ENCODE measurements at places on chromosomes 2 and 18.

DNA sequence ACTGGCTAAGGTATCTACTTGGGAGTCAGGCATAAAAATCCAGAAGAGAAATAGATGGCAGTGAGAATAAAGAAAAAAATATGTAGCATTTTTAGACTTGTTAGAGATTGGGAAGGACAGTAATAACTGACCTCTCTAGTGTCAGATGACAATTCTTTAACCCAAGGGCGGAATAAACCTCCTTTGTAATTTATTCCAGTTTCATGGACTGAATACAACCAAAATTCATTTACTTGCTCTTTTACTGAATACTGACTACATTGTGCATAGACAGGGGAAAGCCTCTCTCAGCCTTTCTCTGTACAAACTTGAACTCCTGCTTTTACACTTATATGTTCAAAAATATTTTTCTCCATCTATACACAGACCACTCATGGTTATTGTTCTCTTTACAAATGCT is 475.3 kb upstream of the RAB12 start:
- no peak for DNase-seq

GRCh38 chr2:7440977-7441376 is 523.8 kb downstream of the RNF144A start:
- no peak for DNase-seq

GRCh38 chr2:121266543-121267106 is 18.4 kb downstream of the TFCP2L1 start:
- DNase-seq: no peak

DNA sequence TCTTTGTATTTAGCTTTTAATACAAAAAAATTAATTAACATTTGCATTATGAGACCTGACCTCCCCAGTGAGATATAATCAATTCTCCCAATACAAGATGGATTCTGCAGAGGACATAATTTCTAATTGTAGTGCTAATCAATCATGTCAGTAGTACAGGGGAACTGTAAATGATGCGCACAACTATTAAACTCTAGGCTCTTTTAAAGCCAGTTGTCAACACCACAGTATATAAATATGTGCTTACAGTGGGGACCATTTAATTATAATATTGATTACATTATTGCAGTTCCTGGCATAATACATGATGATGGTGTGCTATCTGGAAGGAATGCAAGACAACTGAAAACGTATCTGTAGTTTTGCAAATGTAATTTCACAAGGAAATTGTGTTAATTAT is 285.6 kb upstream of the EPHA4 start:
- DNase-seq: no peak

DNA sequence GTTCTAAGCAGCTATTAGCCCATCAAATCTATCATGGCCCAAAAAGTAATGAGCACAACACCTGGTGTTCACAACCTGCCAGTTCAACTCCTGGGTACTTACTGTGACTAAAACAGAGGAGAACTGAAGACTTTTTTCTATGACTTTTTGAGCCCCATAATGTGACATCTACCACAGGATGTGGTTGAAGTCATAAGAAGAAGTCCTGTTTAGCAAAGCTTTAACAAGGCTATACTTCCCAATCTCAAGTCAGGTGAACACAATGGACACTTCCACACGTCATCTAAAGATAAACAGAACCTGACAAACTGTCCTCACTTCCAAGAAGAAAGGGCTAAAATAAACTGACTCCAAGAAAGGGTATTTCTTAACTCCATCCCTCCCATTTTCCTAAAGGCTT is 138.8 kb downstream of the ATAD2B start:
- no peak for DNase-seq

DNA sequence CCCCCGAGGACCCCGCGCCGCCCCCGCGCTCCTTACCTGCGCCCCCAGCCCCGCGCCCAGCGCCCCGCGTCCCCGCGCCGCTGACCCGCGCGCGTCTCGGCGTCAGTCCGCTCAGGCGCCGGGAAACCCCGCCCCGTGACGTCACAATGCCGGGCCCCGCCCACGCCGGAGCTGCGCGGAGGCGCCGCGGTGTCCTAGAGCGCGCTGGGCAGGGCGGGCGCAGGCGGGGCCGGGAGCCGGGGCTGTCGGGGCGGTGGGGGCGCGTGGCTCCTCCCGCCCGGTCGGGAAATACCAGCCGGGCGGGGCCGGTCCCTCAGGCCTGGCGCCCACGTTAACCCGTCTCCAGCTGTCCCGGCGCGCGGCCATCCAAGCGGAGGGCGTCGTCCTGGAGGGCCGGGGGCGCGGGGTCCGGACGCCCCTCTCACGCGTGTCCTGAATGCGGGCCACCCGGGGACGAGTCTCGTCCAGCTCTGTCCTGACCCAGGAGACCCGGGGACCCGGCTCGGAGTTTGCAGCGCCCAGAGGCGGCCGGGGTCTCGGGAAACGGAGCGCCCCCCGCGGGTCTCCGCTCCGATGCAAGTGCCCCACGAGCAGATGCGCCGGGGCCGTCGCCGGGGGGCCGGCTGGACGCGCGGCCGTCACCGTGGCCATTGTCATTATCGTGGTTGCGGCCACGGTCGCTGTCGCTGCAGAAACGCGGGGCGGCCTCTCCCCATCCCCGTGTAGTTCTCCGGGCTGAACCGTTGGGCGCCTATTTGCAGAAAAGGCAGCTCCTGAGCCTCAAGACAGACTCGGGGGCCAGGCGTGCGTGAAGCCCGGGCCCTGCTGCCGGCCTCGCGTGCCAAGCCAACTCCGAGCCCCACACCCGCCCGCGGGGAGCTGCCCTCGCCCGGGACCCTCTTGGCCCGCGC is at the start of gene SLC66A2:
SLC66A2 (minus strand) TSS at position 109 of the 911 bp plus-strand sequence. CDS start 727 bp downstream, outside the sequence.
- DNase-seq: peak; percentile 85

GRCh38 chr2:30283931-30284565 is 52.7 kb downstream of the LBH start:
- no peak for DNase-seq

- DNase-seq: peak; percentile 48
Observed at GRCh38 chr2:41782306-41783158, 265.3 kb upstream of the PKDCC start.

DNA sequence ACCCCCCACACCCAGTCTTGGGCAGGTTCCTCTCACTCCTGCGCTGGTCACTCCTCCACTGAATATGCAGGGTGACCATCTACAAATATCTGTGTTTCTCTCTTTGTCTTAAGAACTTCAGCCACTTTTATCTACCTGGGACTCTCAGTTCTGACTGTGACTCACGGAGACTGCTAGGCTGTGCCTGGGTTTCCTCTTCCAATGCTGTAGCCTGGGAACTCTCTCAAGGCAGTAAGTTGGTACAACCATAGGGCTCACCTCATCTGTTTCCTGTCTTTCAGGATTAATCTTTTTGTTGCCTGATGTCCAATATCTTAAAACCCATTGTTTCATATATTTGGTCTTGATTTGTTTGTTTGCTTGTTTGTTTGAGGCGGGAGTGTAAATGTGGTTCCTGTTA is 47.2 kb upstream of the ZNF396 start:
- no peak for DNase-seq

GRCh38 chr18:5620289-5620688 is 76.5 kb upstream of the EPB41L3 start:
- DNase-seq: no peak

- DNase-seq: no peak
Observed at GRCh38 chr2:57075226-57075625, 891.4 kb downstream of the CCDC85A start.

GRCh38 chr2:58357521-58357920 is 116.4 kb upstream of the FANCL start:
- no peak for DNase-seq

DNA sequence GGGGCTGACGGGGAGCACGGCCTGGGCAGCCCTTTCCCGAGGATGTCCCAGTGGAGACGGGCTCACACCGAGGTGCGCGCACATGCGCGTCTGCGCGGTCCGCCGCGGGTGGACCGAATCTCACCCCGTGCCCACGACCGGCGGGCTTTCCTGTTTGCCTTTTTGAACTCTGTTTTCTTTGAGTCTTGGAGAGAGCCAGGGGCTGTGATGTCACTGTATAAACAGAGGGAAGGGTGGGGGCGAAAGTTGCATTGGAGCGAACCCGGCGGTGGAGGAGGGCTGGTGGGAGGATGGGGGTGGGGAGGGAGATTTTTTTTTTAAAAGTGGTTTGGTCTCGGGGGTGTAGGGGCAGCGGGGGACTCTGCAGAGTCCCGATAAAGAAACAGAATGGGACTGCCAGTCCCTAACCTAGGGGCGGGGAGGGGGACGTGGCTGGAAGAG is 141.2 kb upstream of the CTAGE1 start:
- DNase-seq: no peak

DNA sequence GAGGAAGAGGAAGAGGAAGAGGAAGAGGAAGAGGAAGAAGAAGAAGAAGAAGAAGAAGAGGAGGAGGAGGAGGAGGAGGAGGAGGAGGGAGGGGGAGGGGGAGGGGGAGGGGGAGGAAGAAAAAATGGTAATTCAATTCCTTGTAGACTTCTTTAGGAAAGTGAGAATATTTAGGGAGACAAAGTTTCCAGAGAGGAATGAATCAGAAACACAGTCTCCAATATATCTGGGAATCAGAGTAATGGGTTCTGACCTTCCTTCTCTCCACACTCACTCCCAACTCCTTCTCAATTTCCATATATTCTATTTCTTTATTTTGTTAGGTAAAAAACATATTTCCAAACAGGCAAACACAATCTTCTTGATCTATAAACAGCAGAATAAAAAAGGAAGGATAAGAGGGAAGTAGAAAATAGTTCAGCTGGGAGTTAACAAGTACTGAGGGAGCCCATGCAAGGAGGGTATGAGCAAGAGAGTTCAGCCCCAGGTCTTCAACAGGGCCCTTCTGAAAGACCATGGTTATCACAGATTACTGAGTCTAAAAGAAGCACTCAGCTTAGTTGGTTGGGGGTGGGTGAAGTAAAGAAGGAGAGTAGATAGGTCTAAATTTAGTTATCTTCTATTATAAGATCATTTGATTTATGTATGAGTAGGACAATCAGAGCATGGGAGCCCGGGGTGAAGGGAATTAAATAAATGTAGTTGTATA is 480.8 kb downstream of the NRXN1 start:
- DNase-seq: no peak

- DNase-seq: peak; percentile 22
Observed at GRCh38 chr2:222364285-222364895, 60.0 kb upstream of the SGPP2 start.

- no peak for DNase-seq
Observed at GRCh38 chr2:114049280-114049679, 159.4 kb downstream of the ACTR3 start.

- no peak for DNase-seq
Observed at GRCh38 chr18:32086881-32087280, 4.8 kb upstream of the RNF138 start.

GRCh38 chr2:85758361-85759256 is 4.8 kb downstream of the ATOH8 start:
- DNase-seq: no peak

DNA sequence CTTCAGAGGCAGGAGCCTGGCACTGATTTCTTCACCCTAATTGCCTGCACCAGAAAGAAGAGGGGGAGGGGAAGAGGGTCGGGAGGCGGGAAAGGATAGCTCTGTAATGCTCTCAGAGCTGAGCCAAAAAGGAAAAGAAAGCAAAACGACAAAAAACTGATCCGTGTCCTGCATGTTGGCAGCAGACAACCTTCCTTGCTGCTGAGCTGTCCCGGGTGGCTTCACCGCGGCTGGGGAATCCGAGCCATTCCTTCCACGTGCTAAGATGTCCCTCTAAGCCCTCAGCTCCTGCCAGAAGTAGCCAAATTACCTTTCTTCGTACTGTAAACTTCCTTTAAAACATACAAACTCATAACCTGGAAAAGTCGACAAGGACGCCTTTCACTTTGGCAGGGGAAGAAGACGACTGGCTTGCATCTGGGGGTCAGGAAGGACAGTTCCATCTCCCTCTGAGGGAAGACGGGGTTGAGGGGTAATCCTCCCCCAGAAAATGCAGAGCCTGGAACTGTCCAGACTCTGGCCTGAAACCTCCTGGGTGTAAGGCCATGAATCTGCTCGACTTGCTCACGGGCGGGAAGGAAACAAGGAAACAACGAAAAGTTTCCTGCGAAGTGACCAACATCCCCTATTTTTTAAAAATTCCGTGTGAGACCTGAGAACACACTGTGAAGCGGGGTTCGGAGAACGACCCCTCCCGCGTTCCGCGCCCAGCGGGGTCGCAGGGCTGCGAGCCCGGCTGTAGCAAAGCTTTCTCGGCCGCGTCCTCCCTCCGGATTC is 7.7 kb downstream of the OTX1 start:
- DNase-seq: no peak

- no peak for DNase-seq
Observed at GRCh38 chr2:15073664-15074063, 441.1 kb downstream of the LRATD1 start.

DNA sequence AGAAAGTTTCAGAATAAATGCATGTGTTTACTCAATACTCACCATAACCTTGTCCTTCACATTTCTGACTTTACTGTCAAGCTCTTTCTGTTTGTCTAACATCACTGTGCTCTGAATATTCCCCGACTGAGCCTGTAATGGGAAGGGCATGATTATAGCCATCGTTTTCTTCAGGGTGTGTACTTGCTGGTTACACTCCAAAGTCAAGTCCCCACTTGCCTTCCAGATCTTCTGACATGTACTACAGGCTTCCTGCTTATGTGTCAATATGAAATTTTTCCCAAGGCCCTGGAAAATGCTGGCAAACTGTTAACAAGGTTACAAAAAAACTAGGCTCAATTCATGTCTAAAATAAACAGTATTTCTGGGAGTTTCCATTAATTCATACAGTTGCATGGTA is 12.9 kb downstream of the STAT1 start:
- DNase-seq: no peak

GRCh38 chr2:207227062-207227748 is 61.5 kb upstream of the KLF7 start:
- DNase-seq: no peak

DNA sequence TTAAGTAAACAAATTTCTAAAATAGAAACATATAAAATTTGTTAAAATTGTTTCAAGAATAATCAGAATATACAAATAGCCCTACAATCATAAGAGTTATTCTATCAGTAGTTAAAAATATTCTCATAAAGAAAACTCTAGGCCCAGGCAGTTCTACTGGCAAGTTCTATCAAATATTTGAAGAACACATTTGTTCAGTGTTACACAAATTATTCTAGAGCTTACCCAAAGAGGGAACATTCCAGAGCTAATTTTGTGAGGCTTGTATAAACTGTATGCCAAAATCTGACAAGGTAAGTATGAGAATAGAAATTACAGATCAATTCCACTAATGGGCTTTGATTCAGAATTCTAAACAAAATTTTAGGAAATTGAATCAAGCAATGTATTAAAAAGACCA is 241.4 kb upstream of the FBXO11 start:
- DNase-seq: no peak

DNA sequence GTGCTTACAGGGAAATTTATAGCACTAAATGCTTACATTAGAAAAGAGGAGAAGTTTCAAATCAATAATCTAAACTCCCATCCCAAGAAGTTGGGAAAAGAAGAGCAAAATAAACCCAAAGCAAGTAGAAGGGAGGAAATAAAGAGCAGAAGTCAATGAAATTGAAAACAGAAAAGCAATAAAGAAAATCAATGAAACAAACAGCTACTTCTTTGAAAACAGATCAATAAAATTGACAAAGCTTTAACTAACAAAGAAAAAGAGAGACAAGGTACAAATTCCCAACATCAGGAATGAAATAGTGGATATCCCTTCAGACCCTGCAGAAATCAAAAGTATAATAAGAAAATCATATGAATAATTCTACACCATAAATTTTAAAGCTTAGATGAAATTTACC is 25.5 kb upstream of the ONECUT2 start:
- no peak for DNase-seq

- no peak for DNase-seq
Observed at GRCh38 chr2:201415149-201415548, 36.1 kb downstream of the TRAK2 start.

Data from LoVo (cell line).